ENCODE measurements at places on chromosomes 13 and 19.

GRCh38 chr13:80109303-80109702 is 231.6 kb downstream of the SPRY2 start:
- DNase-seq: no peak

DNA sequence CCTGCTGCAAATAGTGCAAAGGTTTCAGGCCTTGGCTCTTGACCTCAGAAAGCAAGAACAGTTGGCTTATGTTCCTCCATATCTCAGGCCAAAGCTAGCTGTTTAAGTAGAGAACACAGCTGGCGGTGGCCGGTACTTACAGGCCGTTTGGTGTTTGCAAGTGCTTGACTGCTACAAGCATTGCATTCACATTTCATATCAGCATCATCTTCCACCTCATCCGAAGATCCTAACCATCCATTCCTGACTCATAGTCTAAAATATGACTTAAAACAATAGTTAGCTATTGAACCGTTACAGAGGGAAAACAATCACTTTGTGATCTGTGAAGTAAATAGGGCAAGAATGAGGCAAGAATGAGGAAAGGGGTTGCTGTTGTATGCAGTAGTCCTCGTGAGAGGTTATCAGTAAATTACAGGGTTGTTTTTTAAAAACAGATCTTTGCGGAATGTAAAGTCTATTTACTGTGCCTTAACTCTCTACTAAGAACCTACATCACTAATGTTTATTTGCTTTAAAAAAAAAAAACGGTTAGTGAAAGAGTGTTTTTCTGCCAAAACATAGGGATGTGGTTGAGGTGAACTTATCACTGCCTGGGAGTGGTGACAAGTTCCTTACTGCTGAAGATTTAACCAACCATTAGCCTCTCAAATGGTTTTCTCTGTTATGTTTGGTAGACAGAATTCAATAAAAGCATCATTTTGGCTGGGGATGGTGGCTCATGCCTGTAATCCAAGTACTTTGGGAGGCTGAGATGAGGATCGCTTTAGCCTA is 21.6 kb upstream of the WDR88 start:
- no peak for DNase-seq

- no peak for DNase-seq
Measured at GRCh38 chr13:102020611-102021216, 381.1 kb downstream of the FGF14 start.

DNA sequence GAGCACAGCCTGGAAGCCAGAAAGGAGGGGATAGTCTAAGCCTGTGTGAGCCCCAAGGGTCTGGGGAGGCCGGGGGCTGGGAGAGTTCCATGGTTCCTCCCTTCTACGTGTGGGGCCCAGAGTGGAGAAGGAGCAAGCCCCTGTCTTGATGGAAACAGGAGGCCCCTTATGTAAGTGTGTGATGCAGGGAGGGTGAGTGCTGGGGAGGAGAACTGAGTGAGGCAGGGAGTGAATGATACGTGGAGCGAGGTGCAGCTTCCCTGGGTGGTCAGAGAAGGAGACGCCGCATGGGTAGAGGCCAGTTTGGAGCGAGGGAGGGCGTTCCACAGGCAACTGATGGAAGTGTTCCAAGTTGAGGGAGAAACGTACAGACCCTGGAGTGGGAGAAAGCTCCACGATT is 16.0 kb downstream of the MAG start:
- DNase-seq: no peak

DNA sequence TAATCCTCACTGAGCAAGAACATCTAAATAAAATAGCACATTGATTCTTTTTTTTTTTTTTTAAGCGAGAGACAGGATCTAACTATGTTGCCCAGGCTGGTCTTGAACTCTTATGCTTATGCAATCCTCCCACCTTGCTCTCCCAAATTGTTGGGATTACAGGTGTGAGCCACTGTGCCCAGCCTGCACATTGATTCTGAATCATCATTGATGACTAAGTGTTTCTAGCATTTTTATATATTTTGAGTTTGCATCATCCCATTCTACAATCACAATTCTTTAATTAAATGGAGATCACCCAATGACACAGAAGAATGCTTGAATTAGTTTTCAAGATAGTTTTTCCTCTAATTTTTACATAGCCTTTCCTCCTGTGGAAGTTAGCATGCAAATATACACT is 354.1 kb downstream of the KLF5 start:
- DNase-seq: no peak

DNA sequence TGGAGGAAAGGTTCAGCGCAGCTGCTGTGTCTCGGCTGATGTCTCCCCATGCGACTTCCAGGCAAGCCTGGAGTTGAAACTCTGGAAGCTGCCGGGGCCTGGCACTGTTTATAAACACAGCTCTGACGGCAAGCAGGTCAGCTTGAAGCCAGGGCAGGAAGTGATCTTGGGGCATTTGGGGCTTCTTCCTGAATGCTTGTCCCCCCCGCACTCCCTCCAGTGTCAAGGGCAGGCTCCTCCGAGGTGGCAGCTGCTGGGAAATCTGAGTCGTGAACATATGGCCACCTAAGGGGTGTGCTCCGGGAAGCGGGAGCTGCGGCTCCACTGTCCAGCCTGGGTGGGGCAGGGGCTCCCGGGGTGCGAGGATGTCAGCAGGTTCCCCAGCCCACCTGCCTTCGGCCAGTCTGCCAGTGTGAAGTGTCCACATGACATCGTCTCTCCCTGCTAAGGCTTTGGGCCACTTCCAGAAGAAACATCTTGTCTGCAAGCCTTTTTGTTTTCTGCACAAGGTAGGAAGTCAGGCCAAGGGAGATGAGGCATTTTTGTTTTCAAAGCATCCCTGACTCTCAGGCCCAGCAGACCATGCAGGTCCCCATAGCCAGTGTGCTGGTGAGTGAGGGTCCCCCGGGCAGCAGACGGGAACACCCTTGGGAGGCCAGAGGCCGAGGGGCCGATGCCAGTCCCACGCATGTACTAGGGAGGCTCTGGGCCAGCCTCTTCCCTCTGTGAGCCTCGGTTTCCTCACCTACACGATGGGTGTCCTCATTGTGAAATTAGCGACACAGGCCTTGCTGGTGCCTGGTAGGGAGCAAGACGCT is 2.7 kb downstream of the PIAS4 start:
- no peak for DNase-seq

- DNase-seq: peak; percentile 85
Measured at GRCh38 chr19:23758187-23759074, at the start of gene ZNF681. ZNF681 (minus strand) TSS chr19:23758891; CDS start chr19:23758749, 142 bp downstream.

Data from stimulated activated naive CD4-positive, alpha-beta T cell treated with Interleukin-2 at 50 U/mL for 16 hours (primary cell).